ENCODE measurements at places on chromosomes 16 and 17. TPM values are rescaled to one million over a fixed set of nuclear protein-coding genes. Genes with fewer than 3 reads are reported as not detected.

The B3GNT9 gene
- total RNA-seq = 5.7 TPM

The ADAP2 gene
- 1.8 TPM for total RNA-seq

The NEUROD2 gene
- total RNA-seq = not detected

The KRT17 gene
- 0.63 TPM for total RNA-seq

The SLC12A3 gene
- not detected for total RNA-seq

The CARD14 gene
- total RNA-seq = 0.39 TPM

The KRT32 gene
- not detected for total RNA-seq

The C1QTNF8 gene
- total RNA-seq = not detected

The ST6GALNAC1 gene
- total RNA-seq = 0.44 TPM

DNA sequence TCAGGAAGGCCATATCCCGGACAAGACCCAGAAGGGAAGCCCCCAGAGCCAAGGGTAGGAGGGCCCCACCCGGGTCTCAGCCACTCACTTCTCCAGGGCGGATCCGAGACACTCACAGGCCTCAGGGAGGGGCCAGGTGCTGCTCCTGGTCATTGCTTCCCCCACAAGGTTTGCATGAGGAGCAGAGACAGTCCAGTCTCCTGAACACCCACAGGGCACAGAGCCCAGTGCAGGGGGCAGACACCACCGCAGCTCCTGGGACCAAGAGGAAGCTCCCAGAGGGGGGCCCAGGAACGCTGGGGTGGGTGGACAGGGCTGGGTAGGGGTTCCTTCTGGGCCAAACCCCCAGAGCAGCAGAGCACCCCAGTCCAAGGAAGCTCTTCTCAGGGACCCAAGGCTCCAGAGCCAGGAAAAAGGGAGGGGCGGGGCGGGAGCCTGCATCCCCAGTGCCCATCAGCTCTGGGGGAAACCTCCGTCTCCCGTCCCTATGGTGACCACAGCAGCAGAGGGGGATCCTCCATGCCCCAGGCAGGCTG lies 709 bp upstream of the MRPL28 start:
- H3K36me3 ChIP-seq = no peaks in the 10 kb centered on the region
- peak overlapping the region; percentile 94 for H3K4me3 ChIP-seq
- H3K27ac ChIP-seq = peak overlapping the region; percentile 93
- no peaks in the 10 kb centered on the region for H3K27me3 ChIP-seq

GRCh38 chr16:66508248-66508913 lies 41.5 kb downstream of the TK2 start:
- no peaks in the 10 kb centered on the region for H3K27me3 ChIP-seq
- DNase-seq = no peak
- no peaks in the 10 kb centered on the region for H3K36me3 ChIP-seq
- peaks cover 4% of the 10 kb centered on the region for H3K4me1 ChIP-seq
- no peak overlapping the region for H3K4me3 ChIP-seq
- no peak overlapping the region for H3K27ac ChIP-seq

DNA sequence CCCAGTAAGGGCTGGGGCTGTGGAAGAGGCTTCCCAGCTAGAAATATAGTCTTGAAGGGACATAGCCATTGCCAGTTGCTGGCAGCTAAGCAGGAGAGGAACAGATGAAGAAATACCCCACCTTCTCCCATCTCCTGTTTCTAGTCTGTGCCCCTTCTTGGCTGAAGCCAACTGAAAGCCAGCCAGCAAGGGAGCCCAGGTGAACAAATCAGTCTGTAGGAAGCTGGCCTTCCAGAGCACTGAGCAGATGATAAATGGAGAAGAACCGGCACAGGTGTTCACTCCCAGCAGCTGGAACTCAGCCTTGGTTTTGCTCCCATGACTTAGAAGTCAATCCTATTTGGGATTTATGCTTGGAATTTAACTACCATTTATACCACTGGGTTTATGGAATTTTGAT lies 69.2 kb upstream of the DHX40 start:
- no peak for DNase-seq
- H3K4me3 ChIP-seq = no peak overlapping the region
- no peaks in the 10 kb centered on the region for H3K36me3 ChIP-seq
- H3K27me3 ChIP-seq = no peaks in the 10 kb centered on the region
- no peak overlapping the region for H3K27ac ChIP-seq

DNA sequence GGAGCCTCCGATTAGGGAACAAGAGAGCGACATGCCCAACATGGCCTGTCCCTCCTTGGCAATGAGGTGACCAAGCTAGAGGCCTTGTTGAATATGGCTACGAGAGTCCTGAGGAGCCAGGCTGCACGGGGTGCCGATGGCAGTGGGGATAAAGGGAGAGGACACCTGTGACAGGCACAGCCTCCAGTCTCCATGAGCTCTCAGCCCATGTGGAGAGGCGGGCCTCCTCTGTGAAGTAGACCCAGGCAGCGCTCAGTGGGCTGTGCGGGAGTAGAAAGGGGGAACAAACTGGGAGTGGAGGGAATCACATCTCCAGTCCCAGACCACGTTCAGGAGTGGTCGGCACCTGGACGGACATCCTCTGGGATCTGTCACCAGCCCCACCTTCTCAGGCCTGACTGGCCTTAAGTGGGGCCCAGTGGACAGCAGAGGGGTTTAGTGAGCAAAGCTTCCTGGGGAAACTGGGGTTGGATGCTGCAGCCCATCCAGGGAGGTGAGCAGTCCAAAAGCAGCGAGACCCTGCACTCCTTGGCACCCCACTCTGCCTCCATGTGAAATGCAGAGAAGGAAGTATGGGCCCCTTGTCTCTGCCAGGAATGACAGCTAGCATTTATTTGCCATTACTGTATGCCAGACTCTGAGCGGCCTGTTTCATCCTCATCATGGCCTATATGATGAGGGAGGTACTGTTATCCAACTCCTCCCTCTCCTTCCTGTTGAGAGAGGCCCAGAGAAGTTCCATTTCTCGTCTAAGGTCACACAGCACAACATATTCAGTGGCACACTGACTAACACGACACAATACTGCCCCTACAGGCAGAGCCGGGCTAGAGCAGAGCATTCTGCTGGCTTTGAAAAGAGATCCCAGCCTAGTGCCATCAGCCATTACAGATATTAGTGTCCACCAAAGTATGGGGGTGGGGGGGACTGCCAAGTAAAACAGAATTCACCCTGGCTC lies 4.5 kb upstream of the TMEM92 start:
- no peak overlapping the region for H3K27ac ChIP-seq
- no peak overlapping the region for H3K4me3 ChIP-seq
- H3K27me3 ChIP-seq = peaks cover 15% of the 10 kb centered on the region
- DNase-seq = peak; percentile 65
- H3K36me3 ChIP-seq = no peaks in the 10 kb centered on the region
- peaks cover 21% of the 10 kb centered on the region for H3K4me1 ChIP-seq

DNA sequence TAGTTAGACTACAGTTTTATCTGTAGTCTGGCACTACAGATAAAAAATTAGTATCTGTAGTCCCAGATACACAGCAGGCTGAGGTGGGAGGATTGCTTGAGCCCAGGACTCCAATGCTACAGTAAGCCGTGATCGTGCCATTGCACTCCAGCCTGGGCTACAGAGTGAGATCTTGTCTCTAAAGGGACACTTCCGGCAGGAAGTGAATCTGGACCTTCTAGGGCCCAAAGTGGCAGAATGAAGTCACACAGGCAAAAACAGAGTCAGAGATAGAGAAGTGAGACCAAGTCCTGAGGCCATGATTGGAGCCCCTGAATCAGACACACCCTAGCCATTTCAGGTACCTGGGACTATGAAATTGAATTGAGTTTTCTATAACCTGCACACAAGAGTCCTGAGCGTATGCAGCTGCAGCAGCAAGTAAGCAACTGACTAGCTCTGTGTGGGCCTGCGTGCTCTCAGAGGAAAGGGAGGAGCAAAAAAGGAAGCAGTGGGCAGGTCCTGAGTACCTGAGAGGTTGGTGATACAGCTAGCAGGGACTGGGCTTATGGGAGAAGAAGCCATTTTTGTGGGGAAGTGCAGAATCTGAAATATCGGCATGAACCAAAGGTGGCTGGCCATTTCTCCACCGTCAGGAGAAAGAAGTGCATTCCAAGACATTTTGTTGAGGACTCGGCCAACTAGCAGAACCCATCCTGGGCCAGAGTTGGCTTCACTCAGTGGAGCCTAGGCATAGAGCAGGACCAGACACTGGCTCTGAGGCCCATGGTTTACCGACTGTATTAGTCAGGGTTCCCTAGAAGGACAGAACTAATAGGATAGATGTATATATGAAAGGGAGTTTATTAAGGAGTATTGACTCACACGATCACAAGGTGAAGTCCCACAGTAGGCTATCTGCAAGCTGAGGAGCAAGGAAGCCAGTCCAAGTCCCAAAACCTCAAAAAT lies 27.2 kb upstream of the BRD7 start:
- H3K4me1 ChIP-seq = peaks cover 17% of the 10 kb centered on the region
- H3K27ac ChIP-seq = no peak overlapping the region
- peak overlapping the region; percentile 33 for H3K4me3 ChIP-seq
- DNase-seq = no peak
- no peaks in the 10 kb centered on the region for H3K27me3 ChIP-seq
- no peaks in the 10 kb centered on the region for H3K36me3 ChIP-seq

DNA sequence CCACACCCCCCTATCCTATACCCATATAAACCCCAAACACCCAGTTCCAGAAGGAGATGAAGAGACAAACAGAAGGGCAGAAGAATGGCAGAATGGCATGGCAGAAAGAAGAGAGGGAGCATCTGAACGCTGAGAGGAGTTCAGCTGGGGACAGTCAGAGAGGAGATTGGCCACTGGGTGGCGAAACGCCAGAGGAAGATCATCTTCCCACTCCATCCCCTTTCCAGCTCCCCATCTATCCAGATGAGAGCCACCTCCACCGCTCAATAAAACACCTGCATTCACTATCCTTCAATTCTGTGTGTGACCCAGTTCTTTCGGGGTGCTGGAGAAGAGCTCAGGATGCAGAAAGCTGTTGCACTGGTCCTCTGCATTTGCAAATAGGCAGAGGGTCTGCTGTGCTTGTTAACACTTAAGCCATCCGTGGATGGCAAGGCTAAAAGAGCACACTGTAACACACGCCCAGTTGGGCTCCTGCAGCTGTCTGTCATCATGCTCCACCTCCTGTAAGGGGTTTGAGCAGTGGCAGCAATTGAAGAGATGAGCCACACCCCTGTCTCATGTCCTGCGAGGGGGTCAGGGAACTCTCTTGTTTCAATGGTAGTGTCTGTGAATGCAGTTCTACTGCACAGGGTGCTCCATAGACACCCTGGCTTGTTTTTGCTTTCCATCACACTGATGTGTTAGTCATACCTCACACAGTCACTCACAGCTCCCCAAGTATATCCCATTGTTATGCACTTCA lies 1034.8 kb upstream of the RBFOX1 start:
- no peaks in the 10 kb centered on the region for H3K36me3 ChIP-seq
- H3K4me3 ChIP-seq = no peak overlapping the region
- no peaks in the 10 kb centered on the region for H3K27me3 ChIP-seq
- no peaks in the 10 kb centered on the region for H3K4me1 ChIP-seq
- DNase-seq = no peak

DNA sequence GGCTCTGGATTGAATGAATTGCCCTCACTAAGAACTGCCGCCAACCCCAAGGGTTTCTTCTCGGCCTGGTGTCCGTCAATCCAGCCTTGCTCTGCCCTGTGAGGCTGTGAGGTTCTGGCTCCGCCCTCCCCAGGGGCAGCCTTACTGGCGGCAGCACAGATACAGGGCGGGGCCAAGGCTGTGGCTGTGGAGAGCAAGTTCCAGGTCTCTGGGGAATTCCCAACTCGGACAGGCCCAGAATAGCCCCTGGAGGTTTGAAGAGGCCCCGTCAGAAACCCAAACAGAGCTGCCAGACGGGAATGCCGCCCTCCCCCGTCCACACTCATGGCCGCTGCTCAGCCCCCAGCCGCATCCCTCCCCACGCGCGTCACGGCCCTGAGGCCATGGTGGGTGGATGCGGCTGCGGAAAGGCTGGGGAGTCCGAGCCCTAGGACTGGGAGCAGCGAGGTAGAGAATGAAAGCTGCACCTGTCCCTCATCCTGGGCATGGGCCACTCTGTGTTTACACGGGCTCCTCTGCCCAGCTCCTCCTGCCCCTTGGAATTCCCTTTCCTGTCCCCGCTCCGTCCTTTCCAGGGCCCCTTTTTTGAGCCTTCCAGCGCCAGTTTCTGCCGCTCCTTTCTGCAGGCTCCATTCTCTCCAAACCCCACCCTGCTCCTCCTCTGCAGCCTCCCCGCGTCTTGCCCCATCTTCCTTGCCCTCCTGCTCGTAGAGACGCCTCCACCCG lies 660 bp upstream of the PRRT2 start:
- no peak overlapping the region for H3K27ac ChIP-seq
- H3K4me1 ChIP-seq = peaks cover 75% of the 10 kb centered on the region
- H3K4me3 ChIP-seq = peak overlapping the region; percentile 86

DNA sequence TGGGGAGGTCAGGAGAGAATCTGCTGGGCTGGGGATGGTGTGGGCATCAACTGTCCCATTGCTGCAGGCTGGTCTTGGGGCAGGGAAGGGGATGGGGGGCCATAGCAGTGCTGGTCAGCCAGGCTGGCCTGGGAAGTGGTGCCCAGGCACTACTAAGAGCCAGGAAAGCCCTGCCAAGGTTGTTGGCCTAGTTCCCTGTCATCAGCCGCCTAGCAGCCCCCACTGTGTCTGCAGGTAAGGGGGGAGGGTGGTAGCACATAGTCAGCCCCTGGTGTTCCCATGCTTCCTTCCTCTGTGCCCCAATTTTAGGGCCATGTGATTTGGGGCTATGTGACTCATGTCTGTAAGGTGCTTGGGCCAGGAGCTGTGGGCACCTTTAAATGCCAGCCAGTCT lies 17.8 kb downstream of the GJD3 start:
- H3K27ac ChIP-seq = no peak overlapping the region
- no peaks in the 10 kb centered on the region for H3K27me3 ChIP-seq
- no peak for DNase-seq
- H3K4me1 ChIP-seq = peaks cover 55% of the 10 kb centered on the region
- H3K36me3 ChIP-seq = no peaks in the 10 kb centered on the region

- H3K4me3 ChIP-seq = no peak overlapping the region
- H3K27me3 ChIP-seq = no peaks in the 10 kb centered on the region
- peaks cover 3% of the 10 kb centered on the region for H3K36me3 ChIP-seq
- DNase-seq = no peak
- H3K4me1 ChIP-seq = peaks cover 28% of the 10 kb centered on the region
Measured at GRCh38 chr17:4853208-4853671, 20.1 kb downstream of the MINK1 start.

- no peak overlapping the region for H3K27ac ChIP-seq
- no peak for DNase-seq
- H3K36me3 ChIP-seq = no peaks in the 10 kb centered on the region
- H3K27me3 ChIP-seq = peaks cover 12% of the 10 kb centered on the region
- H3K4me3 ChIP-seq = no peak overlapping the region
- no peaks in the 10 kb centered on the region for H3K4me1 ChIP-seq
Measured at GRCh38 chr16:77877712-77878347, 89.5 kb downstream of the VAT1L start.

DNA sequence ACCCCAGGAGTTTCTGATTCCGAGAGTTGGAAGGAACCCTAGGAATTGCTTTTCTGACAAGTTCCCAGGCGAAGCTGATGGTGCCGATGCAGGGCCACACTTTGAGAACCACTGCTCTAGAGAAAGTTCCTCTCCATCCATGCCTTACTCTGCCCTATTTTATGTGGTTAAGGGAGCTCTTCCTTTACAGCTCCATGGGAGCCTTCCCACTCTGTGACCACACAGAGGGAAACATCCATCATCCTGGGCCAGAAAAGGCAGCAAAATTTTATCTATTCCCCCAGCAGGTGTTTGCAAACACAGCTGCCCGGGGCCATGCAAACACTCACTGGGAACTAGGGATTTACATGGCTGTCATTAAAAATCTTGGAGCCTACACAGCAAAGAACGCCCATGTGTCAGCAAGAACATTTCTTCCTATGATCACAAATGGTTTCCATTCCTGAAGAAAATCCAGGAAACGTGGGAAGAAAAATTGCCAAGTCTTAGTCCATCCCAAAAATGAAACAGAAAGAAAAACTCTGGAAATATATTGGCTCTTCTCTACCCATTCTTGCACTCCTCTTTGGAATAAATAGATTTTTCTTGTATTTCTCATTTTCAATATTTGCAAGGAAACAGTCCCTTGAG lies 252.7 kb downstream of the PMP22 start:
- no peaks in the 10 kb centered on the region for H3K4me1 ChIP-seq
- no peaks in the 10 kb centered on the region for H3K36me3 ChIP-seq
- H3K27ac ChIP-seq = no peak overlapping the region
- DNase-seq = no peak
- no peak overlapping the region for H3K4me3 ChIP-seq
- peaks cover 19% of the 10 kb centered on the region for H3K27me3 ChIP-seq

Data from activated T-cell treated with anti-CD3 and anti-CD28 coated beads, Interleukin-2, amount 50 U/mL, for 72 hours (primary cell).